ENCODE measurements at places on chromosomes 7 and 10. TPM values are rescaled to one million over a fixed set of nuclear protein-coding genes. Genes with fewer than 3 reads are reported as not detected.

STEAP2 gene
- 4.9 TPM for total RNA-seq

JAKMIP3 gene
- total RNA-seq: 0.17 TPM

GRCh38 chr7:47683485-47683898 lies 101.6 kb upstream of the TNS3 start:
- no peaks in the 10 kb centered on the region for H3K27me3 ChIP-seq
- no peak for DNase-seq
- H3K4me3 ChIP-seq: no peak overlapping the region
- peak overlapping the region; percentile 78 for H3K27ac ChIP-seq
- H3K4me1 ChIP-seq: peaks cover 20% of the 10 kb centered on the region

GRCh38 chr7:24477398-24478136 lies 95.7 kb upstream of the PALS2 start:
- H3K27me3 ChIP-seq: no peaks in the 10 kb centered on the region
- H3K27ac ChIP-seq: peak overlapping the region; percentile 92
- no peak overlapping the region for H3K4me3 ChIP-seq
- DNase-seq: no peak
- H3K36me3 ChIP-seq: no peaks in the 10 kb centered on the region

- no peak for DNase-seq
- no peaks in the 10 kb centered on the region for H3K27me3 ChIP-seq
- no peaks in the 10 kb centered on the region for H3K36me3 ChIP-seq
- no peak overlapping the region for H3K4me3 ChIP-seq
Observed at GRCh38 chr10:91597197-91597881, 35.5 kb downstream of the PPP1R3C start.
